ENCODE measurements at places on chromosomes 3 and 15. TPM values are rescaled to one million over a fixed set of nuclear protein-coding genes. Genes with fewer than 3 reads are reported as not detected.

Gene ACAD9
- polyA plus RNA-seq = 29.4 TPM

Gene SKIL
- polyA plus RNA-seq = 9.7 TPM

Gene LMAN1L
- polyA plus RNA-seq = not detected

- no peak for DNase-seq
These were observed 7.5 kb downstream of the BMF start for GRCh38 chr15:40100947-40101905.

GRCh38 chr3:140553591-140553990, 124.3 kb upstream of the TRIM42 start:
- no peak for DNase-seq

GRCh38 chr15:58331560-58331912, 100.3 kb upstream of the LIPC start:
- no peak for DNase-seq

DNA sequence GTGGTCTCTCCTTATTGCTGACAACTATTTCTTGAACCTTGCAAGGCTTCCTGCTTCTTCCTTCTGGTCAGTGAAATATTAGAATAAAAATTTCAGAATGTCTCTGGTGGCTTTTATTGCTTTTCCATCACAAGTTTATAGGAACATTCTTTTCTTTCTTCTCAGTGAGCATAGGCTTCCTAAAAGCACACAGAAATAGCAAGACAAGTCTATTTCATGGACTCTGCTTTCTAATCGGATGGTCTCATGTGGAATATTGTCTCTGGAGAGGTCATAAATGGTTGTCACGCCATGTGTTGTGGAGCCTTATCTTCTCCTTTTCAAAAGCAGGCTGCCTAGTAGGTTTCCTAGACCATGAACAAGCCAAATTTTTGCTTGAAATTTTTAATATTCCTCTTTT, 9.8 kb upstream of the PSMD6 start:
- no peak for DNase-seq

DNA sequence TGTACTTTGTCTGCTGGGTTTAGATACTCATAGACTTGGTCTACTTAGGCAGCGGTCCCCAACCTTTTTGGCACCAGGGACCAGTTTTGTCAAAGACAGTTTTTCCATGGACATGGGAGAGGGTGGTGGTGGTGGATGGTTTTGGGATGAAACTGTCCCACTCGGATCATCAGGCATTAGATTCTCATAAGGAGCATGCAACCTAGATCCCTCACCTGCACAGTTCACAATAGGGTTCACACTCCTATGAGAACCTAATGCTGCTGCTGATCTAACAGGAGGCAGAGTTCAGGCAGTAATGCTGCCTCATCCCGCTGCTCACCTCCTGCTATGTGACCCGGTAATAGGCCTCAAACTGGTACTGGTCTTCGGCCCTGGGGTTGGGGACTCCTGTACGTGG, 45.3 kb downstream of the CMSS1 start:
- no peak for DNase-seq
